ENCODE measurements at places on chromosomes 16 and 17.
A peak's percentile ranks its signal among the peaks of the same experiment; 100 is the strongest.

GRCh38 chr16:8908810-8909468, 26.8 kb downstream of the LITAFD start:
- peak; percentile 29 for DNase-seq

- DNase-seq: no peak
Measured at GRCh38 chr17:44941712-44942331, 5.8 kb downstream of the KIF18B start.

GRCh38 chr16:52705122-52705521, 158.2 kb upstream of the TOX3 start:
- no peak for DNase-seq

DNA sequence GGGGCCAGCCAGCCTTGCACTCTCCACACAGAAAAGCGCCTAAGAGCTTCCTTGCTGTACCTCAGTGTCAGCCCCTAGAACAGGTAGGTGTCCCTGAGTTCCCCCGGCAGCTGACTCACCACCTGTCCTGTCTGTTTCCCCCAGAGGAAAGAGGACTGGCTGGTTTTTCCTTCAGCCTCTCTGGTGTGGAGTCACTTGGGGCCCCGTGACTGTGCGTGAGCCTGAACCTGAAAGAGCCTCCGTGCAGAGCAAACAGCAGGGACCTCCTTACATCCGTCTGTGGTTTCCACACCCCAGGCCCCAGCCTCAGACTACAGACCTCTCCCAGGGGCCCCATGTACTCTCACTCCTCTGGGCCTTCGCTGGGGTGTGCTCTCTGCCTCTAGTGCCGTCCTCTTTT, 87.8 kb downstream of the GNAO1 start:
- no peak for DNase-seq

- peak; percentile 52 for DNase-seq
Measured at GRCh38 chr16:85303354-85303883, 191.1 kb upstream of the CIBAR2 start.

- DNase-seq: no peak
Measured at GRCh38 chr17:81870981-81871386, at the start of gene ARHGDIA. ARHGDIA (minus strand) TSS chr17:81871337; CDS start chr17:81869930, 1,407 bp downstream.

DNA sequence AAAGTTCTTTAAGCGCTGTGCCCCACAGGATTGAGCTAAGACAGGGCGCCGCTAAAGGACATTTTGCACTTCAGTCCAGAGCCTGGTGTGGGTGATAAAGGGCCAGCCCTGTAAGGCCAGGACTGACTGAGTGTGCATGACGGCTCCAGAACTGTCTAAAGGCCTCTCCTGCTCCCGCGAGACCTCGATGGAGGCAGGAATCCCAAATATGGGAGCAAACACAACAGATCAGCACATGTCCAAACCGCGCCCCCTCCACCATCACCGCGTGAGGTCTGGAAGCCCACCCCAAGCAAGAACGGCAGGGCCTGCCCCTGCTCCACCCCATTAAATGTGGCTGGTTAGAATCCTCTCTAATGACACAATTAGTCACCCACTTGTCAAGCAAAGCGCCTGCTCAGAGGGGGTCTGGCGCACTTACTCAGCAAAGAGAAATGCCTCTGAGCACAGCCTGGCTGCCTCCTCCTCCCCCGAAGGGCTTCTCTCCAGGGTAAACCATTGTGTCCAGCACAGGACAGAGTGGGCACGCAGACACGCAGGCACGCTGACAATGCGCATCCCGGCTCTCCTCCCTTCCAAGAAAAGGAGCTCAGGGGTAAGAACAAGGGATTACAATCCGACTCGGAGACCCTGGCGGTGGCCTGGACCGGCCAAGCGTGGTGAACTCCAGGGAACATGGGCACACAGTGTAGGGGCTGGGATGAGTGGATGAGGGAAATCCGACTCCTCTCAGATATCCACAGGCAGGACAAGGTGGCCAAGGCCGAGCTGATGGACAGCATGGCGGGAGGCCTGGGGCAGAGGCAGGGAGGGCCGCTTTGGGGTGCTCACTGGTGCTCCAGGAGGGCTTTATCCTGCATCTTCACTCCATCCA, 1.5 kb downstream of the MXRA7 start:
- DNase-seq: no peak

DNA sequence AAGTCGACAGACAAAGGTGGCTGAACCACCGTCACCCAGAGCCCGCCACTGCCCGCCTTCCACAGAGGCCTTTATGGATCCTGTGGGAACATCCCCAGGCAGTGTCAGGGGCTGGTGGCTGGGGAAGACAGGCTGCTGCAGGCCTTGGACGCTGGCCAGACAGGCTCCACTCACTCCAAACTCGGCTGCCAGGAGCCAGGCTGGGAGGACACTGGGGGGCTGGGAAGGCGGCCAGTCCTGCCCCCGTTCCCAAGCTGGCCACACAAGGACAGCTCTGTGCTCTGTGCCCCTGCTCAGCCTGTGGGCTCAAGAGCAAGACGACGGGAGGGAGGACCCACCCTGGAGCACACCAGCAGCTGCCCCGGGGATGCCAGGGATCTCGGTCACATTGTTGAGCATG, 7.6 kb upstream of the LCAT start:
- no peak for DNase-seq

GRCh38 chr17:68016838-68017237, 18.7 kb upstream of the KPNA2 start:
- no peak for DNase-seq

All from CD14-positive monocyte (primary cell).